NCI-H2081 treated with DMSO at 0.1 percent for 48 hours (cell line): ENCODE measurements at places on chromosomes 12 and 14.

- DNase-seq, result no peak
These were observed 642.0 kb downstream of the GALC start for GRCh38 chr14:87351007-87351406.

DNA sequence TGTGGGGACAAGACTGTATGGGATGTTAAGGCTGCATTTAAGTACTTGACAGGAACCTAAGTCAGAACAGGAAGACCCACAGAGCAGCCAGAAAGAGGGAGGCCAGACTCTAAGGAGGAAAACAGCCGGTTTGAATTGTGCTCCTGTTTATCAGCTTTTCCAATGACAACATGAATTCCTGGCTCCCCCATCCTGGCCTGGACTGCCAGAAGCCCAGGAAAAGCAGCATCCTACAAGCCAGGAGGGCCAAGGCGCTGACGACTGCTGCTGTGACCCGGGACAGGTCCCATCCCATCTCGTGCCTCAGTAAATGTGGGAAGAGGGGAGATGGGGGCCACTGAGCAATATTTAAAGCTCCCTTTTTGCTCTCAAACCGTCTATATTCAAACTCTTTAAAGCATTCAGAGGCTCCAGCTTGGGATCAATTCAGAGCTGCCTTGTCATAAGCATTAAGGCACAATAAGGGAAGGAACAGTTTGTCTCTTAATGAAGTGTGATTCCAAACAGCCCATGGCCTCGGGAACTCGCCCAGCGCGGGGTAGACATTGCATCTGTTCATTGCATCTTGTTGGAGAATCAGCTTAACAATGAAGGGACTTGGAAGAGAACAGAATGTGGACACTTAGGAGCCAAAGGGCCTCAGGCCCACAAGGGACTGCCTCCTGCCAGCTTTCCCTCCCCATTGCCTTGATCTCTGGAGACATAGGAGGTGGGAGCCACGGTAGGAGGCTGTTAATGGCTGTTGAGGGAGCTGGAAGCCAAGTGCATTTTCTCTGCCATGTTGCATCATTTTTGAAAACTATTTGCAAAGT lies 49.6 kb downstream of the CMKLR1 start:
- no peak for DNase-seq

DNA sequence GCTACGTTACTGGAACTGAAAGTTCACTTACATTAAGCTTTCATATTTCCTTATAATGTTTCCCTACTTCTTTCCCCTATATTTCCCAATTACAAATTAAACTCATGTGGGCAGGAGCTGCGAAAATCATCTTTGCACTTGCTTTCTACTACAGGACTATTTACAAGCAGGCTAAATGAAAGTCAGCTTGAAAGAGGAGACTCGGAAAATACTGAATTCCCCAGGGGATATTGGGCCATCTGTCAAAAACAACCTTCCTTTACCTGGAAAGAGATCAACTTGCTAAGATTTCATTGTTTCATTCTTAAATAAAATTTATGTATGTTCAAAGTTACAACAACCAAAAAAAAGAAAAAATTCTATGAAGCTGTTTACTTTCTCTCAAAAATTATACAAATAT lies 92.8 kb upstream of the BBS10 start:
- DNase-seq, result no peak

DNA sequence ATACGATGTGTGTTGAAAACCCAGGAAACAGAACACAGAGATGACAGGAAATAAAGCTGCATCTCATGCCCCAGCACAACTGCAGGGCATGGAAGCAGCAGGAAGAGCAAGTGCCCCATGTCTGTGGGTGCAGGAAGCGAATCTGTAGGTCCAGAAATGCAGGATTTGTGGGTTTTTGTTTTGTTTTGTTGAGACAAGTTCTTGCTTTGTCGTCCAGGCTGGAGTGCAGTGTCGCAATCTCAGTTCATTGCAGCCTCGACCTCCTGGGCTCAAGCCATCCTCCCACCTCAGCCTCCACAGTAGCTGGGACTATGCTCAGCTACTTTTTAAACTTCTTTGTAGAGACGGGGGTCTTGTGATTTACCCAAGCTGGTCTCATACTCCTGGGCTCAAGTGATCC lies 6.2 kb upstream of the RPS6KL1 start:
- no peak for DNase-seq

DNA sequence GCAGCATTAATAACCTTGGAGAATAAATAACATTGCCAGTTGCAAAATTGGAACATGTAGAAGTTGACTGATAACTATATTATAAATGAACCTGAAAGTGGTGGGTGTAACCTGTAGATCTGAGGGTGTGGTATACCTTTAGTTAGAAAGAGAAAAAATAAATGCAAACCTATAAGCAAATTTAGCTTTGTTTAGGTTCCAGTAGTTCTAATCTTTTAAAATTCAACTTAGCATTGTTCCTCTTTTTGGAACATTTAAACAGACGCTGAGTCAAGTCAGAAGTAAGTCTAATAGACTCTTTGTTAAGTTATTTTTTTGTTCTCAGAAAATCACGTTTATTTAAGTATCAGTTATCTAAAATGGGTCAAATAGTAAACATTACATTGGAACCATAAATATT lies 120.0 kb downstream of the DNAI7 start:
- DNase-seq, result no peak

- peak; percentile 64 for DNase-seq
These were observed 72.6 kb downstream of the SLC2A13 start for GRCh38 chr12:40033242-40033630.

DNA sequence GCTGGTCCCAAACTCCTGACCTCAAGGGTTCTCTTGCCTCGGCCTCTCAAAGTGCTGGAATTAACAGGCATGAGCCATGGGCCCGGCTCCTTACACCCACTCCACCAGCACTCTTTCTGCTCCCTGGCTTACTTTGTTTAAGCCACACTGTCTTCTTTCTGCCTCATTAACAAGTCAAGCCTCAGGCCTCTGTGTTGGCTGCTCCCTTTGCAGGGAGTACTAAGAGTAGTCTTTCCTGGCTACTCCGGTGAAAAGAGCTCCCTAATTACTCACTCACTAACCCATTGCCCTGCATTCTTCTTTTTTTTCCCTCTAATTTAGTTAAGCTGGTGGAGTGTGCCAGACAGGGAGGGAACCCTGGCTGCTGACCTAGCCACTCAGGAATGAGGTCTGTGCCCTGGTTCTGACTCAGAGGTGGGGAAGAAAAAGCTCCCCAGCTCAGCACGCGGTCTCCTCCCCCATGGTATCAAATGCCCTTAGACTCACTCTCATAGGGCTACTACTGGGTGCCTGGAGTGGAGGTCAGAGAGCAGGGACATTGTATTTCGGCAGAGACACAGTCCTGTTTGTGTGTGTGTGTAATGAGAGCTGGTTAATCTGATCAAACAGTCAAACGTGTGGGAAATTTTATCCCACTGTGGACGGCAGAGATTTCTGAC lies 19.8 kb downstream of the GALNT6 start:
- no peak for DNase-seq

DNA sequence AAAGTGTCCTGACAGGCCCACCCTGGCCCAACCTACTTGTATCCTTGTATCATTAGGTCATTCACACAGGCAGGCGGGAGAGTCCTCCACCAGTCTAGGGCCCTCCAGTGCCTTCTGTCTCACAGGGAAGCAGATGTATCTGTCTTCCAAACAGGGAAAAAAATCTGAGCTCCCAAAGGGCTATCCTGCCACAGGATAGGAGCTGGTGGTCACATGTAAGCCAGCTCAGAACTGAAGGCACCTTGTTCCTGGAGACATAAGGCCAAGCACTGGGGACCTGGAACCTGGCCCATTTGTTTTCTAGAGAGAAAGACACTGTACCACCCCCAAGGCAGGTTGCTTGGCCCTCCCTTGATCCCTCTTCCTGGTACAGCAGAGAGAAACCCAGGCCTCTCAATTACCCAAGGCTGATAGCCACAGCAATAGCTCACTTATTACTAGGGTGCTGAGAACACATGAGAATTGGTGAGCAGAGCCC lies 19.4 kb upstream of the PLEKHH1 start:
- no peak for DNase-seq

- DNase-seq, result no peak
These were observed 25.0 kb downstream of the ERH start for GRCh38 chr14:69373104-69373503.

DNA sequence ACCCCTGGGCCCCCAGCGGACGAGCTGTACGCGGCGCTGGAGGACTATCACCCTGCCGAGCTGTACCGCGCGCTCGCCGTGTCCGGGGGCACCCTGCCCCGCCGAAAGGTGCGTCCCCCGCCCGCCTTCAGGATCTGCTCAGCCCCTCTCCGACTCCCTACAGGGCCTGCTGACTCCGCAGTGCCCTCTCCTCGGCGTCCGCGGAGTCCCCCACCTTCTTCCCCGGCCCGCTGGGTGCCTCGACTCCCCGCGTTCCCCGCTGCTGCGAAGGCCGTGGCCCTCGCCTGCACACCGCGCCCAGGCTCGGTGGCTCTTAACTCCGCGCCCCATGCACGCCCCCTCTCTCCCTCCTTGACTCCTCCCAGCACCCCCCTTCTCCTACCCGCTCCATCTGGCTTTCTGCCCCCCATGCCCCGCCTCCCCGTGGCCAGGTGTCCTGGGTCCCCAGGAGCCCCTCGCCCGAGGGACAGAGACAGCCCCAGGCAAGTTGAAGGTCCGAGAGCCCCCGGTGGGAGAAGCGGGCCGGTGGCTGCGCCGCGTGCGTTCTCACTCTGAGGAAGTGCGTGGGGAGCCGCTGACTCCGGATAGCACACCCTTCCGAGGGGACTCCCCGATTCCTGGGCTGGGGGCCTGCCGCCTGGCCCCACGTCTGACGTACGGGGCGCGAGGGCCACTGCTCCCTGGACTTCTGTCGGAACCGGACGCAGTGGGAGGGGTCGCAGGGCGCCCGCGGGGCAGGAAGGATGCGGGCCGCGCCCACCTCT lies 594 bp downstream of the TAMALIN start:
- no peak for DNase-seq

- no peak for DNase-seq
These were observed 30.6 kb upstream of the ULK1 start for GRCh38 chr12:131863711-131864396.

DNA sequence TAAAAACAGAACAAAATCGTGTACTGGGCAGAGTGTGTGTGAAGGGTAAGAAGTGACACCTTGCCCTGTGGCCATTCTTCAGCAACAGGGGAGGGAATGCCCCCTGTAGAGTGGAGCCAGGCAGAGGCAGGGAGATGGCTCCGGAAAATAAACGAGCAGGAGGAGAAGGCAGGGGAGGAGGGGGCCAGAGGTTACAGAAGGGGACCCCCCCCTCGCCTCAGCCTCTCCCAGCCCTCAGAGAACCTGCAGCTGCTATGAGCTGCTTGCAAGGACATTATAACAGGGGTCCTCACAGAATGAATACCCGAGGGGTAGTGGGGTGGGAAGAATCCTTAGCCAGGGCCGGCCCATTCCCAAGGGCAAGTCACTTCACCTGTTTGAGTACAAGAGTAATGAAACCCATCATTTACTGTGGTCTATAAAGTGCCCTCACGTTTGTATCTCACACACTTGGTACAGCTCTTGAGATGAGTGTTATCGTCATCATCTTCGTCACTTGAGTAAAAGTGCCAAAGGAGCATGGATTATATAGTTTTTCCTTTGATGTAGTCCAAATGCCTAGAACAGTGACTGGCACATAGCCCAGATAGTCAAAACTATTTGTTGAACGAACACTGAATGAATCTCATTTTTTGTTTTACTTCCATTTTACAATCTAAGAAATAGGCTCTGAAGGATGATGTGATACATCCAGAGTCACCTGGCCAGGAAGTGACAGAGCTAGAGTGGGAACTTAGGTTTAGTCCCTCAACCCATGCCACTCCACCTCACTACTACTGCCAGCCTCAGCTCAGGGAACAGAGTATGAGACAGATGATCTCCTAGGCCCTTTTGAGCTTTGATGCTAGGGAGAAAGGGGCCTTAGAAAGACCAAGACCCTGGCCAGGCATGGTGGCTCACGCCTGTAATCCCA lies 14.5 kb downstream of the SCNN1A start:
- DNase-seq, result no peak

DNA sequence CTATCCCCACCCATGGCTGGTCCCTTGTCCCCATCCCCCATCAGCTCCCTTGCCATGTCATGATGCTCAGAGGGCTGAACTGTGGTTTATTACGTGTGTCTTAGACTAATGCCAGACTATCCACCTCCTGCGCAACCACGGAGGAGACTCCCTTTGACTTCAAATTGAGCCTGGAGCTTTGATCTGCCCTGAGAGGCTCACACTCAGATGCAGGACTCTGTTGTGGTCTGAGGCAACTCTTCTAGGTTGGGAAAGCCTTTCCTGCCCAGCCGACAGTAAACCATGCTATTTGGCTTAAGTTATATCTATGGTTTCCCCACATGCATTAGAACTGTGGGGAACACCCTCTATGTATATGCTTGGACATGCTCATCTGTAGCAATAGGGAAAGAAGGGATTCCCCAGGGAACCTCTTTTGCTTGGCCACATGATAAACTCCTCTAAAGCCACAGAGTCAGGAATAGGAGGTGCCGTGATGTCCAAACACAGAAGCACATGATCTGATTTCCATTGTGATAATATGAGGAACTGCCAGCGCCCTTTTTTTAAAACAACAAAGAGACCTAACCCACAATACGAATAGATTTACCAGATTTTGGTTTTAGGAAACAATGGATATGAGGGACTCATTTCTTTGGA lies 11.1 kb upstream of the LGALS3 start:
- DNase-seq, result no peak

GRCh38 chr12:7092229-7092985 lies at the start of gene C1R:
TSS of gene C1R (minus strand) at chr12:7092445. CDS start at chr12:7092388, 57 bp downstream.
- DNase-seq, result no peak

- peak; percentile 32 for DNase-seq
These were observed 114.8 kb downstream of the MON2 start for GRCh38 chr12:62581288-62582064.
